ENCODE measurements at places on chromosomes 12 and 14. TPM values are rescaled to one million over a fixed set of nuclear protein-coding genes. Genes with fewer than 3 reads are reported as not detected.
A peak's percentile ranks its signal among the peaks of the same experiment; 100 is the strongest.

DNA sequence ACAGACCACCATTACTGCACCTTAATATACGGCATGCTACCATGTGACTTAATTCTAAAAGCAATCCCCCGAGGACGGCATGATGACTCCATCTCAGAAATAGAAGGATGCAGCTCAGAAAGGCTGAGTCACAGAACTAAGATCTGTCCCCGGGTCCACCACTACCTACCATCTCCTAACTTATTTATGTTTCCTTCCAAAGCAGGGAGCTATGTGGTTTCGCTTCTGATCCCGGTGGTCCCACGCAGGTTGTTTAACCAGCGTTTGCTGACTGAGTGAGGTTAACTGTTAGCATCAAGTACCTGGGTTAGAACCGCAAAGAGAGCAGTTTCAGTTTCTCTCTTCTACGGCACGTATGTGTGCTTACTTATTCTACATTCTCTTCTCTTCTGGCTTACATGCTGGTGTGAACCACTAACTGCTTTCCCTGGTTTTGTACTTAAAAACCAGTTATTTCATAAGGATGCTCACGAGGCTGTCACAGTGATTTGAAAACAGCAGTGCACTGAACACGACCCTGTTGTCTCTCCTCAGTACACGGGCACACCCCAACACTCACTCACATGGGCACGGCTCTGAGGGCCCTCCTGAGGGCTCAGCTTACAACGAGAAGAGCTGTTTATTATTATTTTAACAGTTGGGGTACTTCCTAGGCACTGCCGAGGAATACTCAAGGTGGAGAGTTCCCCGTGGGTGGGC is 66.7 kb downstream of the CCDC88C start:
- peak overlapping the region; percentile 83 for H3K27ac ChIP-seq
- H3K36me3 ChIP-seq = no peaks in the 10 kb centered on the region
- peaks cover 32% of the 10 kb centered on the region for H3K4me1 ChIP-seq
- no peak for DNase-seq
- no peaks in the 10 kb centered on the region for H3K27me3 ChIP-seq

Gene FOXM1
- total RNA-seq = 71.2 TPM

DNA sequence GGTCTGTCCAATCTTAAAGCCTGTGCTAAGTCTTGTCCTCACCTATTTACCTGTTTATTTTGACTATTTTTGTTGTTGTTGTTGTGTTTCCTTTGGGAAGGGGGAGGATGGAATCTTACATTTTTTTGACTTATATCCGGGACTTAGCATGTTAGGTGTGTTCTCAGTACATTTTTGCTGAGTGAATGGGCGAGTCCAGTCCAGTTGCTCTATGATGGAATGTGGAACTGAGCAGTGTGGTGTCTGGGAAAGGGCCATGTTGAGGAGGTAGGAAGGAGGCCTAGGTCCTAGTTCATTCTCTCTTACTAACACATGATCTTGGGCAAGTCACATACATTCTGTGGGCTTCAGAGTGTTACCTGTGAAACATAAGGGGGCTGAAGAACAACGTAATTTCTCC is 80.9 kb upstream of the SLC38A2 start:
- H3K4me3 ChIP-seq = no peak overlapping the region
- DNase-seq = no peak
- peaks cover 38% of the 10 kb centered on the region for H3K4me1 ChIP-seq
- H3K36me3 ChIP-seq = no peaks in the 10 kb centered on the region

Gene RTL1
- total RNA-seq = not detected

DNA sequence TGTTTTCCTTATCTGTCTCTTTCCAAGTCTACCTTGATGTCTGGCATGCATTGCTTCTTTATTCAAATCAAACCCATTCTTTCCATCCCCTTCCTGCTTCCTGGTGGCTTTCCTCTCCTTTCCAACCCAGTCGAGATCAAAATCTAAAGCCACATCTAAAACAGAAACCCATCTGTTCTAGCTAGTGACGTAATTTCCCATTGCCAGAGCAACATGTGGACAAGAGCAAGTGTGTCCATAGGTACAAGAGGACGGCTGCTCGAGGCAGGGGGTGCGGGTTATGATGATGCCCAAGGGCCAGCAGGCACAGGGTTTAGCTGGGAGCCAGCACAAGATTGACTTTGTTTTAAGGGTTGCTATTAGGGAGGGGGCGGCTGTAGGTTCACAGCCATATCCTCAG is 7.0 kb downstream of the KRT80 start:
- 0 out of 2 replicates have a peak overlapping the region, but pooled peaks have one; percentile 2 for H3K27ac ChIP-seq
- peaks cover 81% of the 10 kb centered on the region for H3K4me1 ChIP-seq
- H3K4me3 ChIP-seq = no peak overlapping the region
- H3K27me3 ChIP-seq = no peaks in the 10 kb centered on the region
- H3K36me3 ChIP-seq = no peaks in the 10 kb centered on the region

Gene ERBB3
- total RNA-seq = 0.90 TPM

- no peaks in the 10 kb centered on the region for H3K36me3 ChIP-seq
- no peak overlapping the region for H3K4me3 ChIP-seq
- H3K27me3 ChIP-seq = no peaks in the 10 kb centered on the region
- no peak for DNase-seq
- no peaks in the 10 kb centered on the region for H3K4me1 ChIP-seq
Observed at GRCh38 chr14:101462726-101463565, 98.3 kb upstream of the DIO3 start.

DNA sequence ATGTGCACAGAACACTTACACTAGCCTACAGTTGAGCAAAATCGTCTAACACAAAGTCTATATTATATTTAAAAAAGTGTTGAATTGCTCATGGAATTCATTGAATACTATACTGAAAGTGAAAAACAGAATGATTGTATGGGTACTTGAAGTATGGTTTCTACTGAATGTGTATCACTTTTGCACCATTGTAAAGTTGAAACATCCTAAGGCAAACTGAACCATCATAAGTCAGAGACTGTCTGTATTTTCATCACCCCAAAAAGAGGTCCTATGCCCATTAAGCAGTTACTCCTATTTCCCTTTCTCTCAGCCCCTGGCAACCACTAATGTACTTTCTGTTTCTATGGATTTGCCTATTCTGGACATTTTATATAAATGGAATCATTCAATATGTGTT is 4.4 kb upstream of the AMIGO2 start:
- peak overlapping the region; percentile 34 for H3K4me3 ChIP-seq
- peak overlapping the region; percentile 86 for H3K27ac ChIP-seq

Gene SMIM41
- not detected for total RNA-seq

- peak overlapping the region; percentile 88 for H3K27ac ChIP-seq
- no peaks in the 10 kb centered on the region for H3K36me3 ChIP-seq
- DNase-seq = no peak
- no peak overlapping the region for H3K4me3 ChIP-seq
Observed at GRCh38 chr12:12788131-12788530, 2.7 kb downstream of the APOLD1 start.

DNA sequence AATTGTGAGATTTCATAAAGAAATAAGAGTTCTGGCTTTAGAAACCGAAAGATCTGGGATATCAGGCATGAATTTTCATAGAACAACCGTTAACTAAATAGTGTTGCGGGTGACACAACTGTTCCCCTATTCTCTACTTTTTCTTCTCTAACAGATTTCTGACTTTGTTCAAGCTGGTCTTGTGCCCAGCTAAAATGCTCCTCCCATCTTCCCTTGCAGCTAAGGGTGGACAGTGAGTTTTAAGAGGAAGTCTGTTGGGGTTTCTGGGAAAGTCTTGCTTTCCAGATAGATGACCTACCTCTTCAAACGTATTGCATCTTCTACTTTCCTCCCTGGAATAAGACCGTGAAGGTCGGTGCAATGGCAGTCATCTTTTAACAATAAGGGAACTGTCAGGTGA is 18.7 kb downstream of the CCDC63 start:
- no peak for DNase-seq
- H3K4me1 ChIP-seq = no peaks in the 10 kb centered on the region
- H3K36me3 ChIP-seq = no peaks in the 10 kb centered on the region
- H3K4me3 ChIP-seq = no peak overlapping the region
- no peaks in the 10 kb centered on the region for H3K27me3 ChIP-seq

DNA sequence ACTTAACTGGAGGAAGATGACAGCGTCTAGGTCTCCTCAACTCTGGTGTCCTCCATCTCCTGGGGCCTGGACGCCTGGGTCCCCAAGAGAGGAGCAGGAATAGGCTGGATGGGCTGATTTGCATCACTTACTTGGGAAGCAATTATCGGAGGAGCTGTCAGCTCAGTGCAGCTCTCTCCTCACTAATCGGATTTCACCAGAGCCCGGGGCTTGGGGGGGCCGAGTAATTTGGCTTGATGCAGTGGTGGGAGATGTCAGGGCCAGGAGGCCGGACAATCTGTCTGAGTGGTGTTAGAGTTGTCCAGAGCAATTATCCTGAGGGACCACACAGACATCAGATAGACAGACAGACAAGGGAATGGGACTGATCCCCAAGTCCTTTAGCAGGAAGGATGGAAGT is 4.6 kb upstream of the SMUG1 start:
- H3K27me3 ChIP-seq = no peaks in the 10 kb centered on the region
- H3K4me3 ChIP-seq = no peak overlapping the region
- no peaks in the 10 kb centered on the region for H3K36me3 ChIP-seq
- no peak overlapping the region for H3K27ac ChIP-seq

DNA sequence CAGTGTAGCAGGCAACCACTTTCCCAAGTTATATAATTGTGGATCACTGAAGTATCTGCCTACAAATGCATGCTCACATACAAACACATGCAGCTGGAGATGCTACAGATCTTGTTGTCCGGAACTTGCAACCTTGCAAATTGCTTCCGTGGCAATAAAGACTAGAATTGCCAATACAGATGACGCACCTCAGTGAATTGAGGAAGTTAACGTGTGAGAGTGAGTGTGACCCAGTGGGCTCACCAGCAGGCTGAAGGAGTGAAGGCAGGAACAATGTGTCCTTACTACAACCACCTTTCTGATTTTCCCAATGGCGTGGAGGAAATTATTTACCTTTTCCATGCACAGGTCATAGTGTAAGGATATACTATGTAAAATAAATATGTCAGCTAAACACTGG is 89.4 kb upstream of the GRIP1 start:
- no peak for DNase-seq
- no peaks in the 10 kb centered on the region for H3K4me1 ChIP-seq
- H3K27ac ChIP-seq = no peak overlapping the region
- H3K4me3 ChIP-seq = no peak overlapping the region
- no peaks in the 10 kb centered on the region for H3K36me3 ChIP-seq

DNA sequence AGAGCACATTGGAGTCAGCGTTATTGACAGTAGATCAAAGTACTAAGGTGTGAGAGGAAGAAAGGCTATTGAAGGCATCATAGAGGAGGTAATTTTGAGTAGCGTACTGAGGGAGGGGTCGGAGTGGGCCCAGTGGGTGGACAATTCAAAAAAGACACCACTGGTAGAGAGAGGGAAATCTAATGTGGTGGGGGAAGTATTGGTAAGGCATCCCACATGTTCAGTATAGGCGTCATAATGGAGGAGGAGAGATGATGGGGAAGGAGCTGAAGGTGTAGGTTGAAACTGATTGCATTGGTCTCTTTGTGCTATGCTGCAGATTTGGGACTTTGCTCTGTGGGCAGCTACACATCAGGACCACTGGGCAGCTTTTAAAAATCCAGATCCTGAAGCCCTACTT is 23.7 kb upstream of the KRT77 start:
- H3K27me3 ChIP-seq = peaks cover 14% of the 10 kb centered on the region
- H3K4me1 ChIP-seq = no peaks in the 10 kb centered on the region
- no peak for DNase-seq
- H3K36me3 ChIP-seq = no peaks in the 10 kb centered on the region
- H3K4me3 ChIP-seq = no peak overlapping the region

DNA sequence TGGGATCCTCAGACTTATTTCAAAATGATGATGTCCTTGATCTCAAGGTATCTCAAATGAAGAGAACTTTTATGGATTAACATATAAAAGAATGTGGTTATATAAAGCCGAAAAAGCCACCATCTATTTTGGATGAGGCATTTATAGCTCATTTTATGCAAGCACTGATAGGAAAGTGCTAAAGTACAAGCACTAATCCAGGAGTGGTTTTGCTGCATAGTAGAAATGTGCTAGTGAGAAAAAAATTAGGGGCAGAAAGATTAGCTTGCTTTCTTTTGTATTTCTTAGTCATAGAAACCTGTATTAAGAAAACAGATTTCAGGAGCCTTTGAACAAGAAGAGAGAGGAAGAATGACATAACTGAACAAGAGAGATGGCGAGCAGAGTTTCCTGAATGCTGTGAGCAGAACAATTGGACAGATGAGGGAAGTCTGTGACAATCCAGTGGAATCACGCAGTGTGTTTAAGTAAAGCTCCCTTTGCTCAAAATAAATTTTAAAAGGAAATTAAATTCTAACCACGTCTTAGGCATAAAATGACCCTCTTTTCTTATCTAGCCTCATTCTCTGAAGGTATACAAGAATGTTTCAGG is 238.2 kb upstream of the NOVA1 start:
- no peaks in the 10 kb centered on the region for H3K36me3 ChIP-seq
- H3K27me3 ChIP-seq = no peaks in the 10 kb centered on the region
- H3K27ac ChIP-seq = no peak overlapping the region
- H3K4me3 ChIP-seq = no peak overlapping the region

Gene AKAP3
- total RNA-seq = 0.26 TPM

GRCh38 chr12:98456576-98457573 is 58.5 kb upstream of the TMPO start:
- H3K27me3 ChIP-seq = no peaks in the 10 kb centered on the region
- peak overlapping the region; percentile 55 for H3K4me3 ChIP-seq
